Activated naive CD8-positive, alpha-beta T cell treated with anti-CD3 and anti-CD28 coated beads for 36 hours (primary cell): ENCODE measurements at places on chromosomes 6 and 20.

GRCh38 chr6:105204768-105205167 lies 25.0 kb upstream of the POPDC3 start:
- no peaks in the 10 kb centered on the region for H3K36me3 ChIP-seq
- DNase-seq = no peak
- H3K4me1 ChIP-seq = no peaks in the 10 kb centered on the region
- peaks cover 12% of the 10 kb centered on the region for H3K27me3 ChIP-seq
- H3K27ac ChIP-seq = no peak overlapping the region

DNA sequence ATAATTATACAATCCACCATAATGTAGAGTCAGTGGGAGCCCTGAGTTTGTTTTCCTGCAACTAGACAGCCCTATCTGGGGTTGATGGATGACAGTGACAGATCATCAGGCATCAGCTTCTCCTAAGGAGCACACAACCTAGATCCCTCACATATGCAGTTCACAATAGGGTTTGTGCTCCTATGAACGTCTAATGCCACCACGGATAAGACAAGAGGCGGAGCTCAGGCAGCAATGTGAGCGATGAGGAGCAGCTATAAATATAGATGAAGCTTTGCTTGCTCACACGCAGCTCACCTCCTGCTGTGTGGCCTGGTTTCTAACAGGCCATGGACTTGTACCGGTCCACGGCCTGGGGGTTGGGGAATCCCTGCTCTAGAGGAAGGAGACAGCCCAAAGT lies 25.9 kb downstream of the EDEM2 start:
- peaks cover 14% of the 10 kb centered on the region for H3K36me3 ChIP-seq
- no peak for DNase-seq
- no peaks in the 10 kb centered on the region for H3K4me1 ChIP-seq

GRCh38 chr6:45556828-45557227 lies 179.1 kb upstream of the SUPT3H start:
- peaks cover 17% of the 10 kb centered on the region for H3K4me1 ChIP-seq
- DNase-seq = no peak
- no peak overlapping the region for H3K27ac ChIP-seq
- H3K27me3 ChIP-seq = no peaks in the 10 kb centered on the region
- H3K4me3 ChIP-seq = no peak overlapping the region
- no peaks in the 10 kb centered on the region for H3K36me3 ChIP-seq

DNA sequence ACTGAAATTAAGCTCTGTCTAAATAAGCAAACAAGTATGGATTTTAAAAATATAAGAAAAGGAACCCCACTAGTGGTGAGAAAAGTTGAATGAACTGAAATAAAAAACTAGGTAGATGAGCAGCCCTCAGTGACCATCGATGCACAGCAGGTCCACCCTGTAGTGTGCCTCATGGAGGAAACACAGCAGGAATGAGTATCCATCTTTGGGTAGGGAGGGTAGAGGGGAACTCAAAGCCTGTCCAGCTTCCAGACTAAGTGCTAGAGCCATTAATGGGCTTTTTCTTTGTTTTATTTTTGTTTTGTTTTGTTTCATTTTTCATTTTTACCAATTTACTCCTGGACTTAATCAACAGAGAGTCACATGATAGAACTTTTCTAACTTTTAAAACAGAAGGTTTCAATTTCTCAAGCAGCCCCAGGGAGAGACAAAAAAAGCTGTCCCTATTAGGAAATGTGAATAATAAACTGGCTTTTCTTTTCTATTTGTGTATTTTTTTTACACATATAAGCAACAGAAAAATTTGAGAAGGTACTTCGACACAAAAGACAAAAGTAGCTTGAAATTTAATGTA lies 700.6 kb downstream of the HACE1 start:
- H3K27ac ChIP-seq = no peak overlapping the region
- H3K4me1 ChIP-seq = no peaks in the 10 kb centered on the region
- no peak for DNase-seq
- peaks cover 3% of the 10 kb centered on the region for H3K27me3 ChIP-seq
- H3K36me3 ChIP-seq = no peaks in the 10 kb centered on the region

- no peak overlapping the region for H3K27ac ChIP-seq
- no peaks in the 10 kb centered on the region for H3K36me3 ChIP-seq
- H3K4me3 ChIP-seq = no peak overlapping the region
- H3K4me1 ChIP-seq = no peaks in the 10 kb centered on the region
These were observed 132.4 kb downstream of the CFAP61 start for GRCh38 chr20:20184706-20185105.

- DNase-seq = no peak
- H3K27ac ChIP-seq = no peak overlapping the region
- no peak overlapping the region for H3K4me3 ChIP-seq
These were observed 115.7 kb downstream of the DST start for GRCh38 chr6:56526860-56527544.

DNA sequence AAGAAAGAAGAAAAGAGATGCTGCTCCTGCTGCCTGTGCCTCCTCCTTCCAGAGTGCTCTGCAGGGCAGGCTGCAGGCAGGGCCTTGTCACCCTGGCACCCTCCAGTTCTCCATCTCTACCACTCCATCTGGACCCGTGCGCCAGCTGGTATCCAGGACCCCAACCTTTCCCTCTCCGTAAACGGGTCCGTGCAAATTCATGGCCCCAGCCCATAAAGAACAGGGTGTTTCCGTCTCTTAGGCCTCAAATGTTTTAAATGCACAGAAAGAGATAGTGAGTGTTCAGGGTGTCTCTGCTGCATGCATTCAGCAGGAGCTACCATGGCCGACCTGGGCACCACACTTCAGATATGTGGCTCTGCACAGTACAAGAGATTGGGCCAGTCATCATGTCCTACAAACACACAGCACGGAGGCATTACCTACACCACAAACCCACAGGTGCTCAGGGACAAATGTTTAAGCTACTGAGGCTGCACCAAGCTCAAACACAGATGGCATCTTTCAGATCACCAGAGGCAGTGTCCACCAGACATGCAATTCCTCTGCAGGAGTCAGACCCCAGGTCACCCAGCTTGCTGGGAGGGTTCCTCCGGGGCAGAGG lies 258.1 kb downstream of the DLL1 start:
- no peaks in the 10 kb centered on the region for H3K4me1 ChIP-seq
- H3K36me3 ChIP-seq = no peaks in the 10 kb centered on the region
- H3K4me3 ChIP-seq = no peak overlapping the region
- H3K27me3 ChIP-seq = no peaks in the 10 kb centered on the region
- no peak overlapping the region for H3K27ac ChIP-seq

DNA sequence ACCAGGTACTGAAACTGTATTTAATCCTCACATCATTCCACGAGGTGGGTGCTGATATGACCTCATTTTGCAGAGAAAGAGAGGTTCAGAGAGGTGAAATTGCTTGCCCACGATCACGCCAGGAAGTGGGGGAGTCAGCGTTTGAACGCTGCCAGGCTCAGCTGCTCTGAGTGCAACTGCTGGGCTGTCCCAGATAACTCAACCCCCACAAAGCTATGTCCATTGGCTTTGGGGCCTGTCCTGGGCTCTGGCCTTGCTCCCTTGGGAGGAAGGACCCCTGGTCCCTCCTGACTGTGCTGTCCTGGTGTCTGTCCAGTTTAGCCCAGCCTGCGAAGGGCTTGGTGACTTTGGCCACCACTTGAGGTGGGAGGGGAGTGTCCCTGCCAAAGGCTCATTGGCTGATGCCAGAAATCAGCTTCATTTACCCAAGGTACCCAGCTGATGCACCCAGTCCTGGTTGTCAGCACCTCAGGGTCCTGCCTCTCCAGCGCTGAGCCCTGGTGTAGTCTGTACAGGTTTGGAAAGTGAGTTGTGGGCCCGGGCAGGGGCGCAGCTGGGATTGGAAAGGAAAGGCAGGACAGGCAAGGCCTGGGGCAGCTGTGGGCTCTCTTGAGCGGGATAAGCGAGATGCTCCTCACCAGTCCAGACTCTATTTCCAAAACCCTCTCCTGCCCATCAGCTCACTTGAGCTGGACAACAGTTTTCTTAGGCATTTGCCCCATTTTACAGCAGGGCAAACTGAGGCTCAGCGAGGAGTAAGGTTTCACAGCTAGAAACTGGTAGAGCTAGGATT lies 38.5 kb downstream of the SUN5 start:
- H3K4me1 ChIP-seq = peaks cover 75% of the 10 kb centered on the region
- DNase-seq = no peak

- peaks cover 6% of the 10 kb centered on the region for H3K4me1 ChIP-seq
- no peaks in the 10 kb centered on the region for H3K36me3 ChIP-seq
- no peak overlapping the region for H3K4me3 ChIP-seq
- DNase-seq = no peak
These were observed 48.9 kb downstream of the PRDM1 start for GRCh38 chr6:106134906-106135634.

GRCh38 chr20:11792568-11792953 lies 125.1 kb upstream of the BTBD3 start:
- H3K27me3 ChIP-seq = no peaks in the 10 kb centered on the region
- DNase-seq = no peak
- H3K36me3 ChIP-seq = no peaks in the 10 kb centered on the region
- no peak overlapping the region for H3K27ac ChIP-seq

DNA sequence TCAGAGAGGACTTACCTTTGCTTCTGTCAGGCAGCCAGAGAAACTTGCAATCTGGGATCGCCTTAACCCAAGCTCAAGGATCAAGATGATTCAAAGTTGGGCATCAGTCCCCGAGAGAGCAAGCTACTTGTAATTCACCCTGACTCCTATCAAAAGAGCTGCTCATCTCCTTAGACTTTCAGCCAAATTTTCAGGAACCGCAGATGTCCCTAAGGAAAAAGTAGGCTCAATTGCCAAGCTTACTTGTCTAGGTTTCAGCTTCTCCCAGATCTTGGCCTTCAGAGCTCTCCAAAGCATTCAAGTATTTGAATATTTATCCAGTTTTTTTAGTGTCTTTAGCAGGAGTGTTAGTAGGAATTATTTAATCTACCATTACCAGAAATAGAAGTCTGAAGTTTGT lies 434.1 kb upstream of the MMS22L start:
- no peak overlapping the region for H3K4me3 ChIP-seq
- H3K36me3 ChIP-seq = no peaks in the 10 kb centered on the region
- DNase-seq = no peak
- H3K4me1 ChIP-seq = no peaks in the 10 kb centered on the region

DNA sequence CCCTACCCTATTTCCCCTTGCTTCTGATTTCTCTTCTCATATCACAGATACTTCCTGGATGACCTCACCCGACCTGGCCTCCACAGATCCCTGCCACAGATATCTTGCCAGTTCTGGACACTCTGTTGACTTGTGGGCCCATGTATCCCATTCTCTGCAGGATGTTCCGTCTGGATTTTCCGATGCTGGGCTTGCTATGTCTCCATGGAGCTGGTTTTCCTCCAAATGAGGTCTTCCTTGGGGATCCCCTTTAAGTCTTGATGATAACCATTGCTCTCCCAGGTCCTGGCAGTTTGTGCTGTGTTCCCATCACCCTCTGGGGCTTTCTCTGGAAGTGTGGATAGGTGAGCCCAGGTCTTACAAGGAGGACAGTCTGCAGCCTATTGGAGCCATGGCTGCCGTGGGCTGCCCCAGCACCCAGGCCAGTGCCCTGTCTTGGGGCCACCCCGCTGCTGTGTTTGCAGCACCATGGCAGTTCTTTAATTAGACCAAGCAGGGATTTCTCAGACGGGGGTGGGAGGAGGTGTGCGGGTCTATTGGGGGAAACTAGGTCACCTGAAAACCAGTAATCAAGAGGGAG lies 23.9 kb downstream of the PPP1R16B start:
- peaks cover 76% of the 10 kb centered on the region for H3K4me1 ChIP-seq
- H3K4me3 ChIP-seq = no peak overlapping the region
- H3K27me3 ChIP-seq = no peaks in the 10 kb centered on the region
- peaks cover 72% of the 10 kb centered on the region for H3K36me3 ChIP-seq
- H3K27ac ChIP-seq = peak overlapping the region; percentile 59

DNA sequence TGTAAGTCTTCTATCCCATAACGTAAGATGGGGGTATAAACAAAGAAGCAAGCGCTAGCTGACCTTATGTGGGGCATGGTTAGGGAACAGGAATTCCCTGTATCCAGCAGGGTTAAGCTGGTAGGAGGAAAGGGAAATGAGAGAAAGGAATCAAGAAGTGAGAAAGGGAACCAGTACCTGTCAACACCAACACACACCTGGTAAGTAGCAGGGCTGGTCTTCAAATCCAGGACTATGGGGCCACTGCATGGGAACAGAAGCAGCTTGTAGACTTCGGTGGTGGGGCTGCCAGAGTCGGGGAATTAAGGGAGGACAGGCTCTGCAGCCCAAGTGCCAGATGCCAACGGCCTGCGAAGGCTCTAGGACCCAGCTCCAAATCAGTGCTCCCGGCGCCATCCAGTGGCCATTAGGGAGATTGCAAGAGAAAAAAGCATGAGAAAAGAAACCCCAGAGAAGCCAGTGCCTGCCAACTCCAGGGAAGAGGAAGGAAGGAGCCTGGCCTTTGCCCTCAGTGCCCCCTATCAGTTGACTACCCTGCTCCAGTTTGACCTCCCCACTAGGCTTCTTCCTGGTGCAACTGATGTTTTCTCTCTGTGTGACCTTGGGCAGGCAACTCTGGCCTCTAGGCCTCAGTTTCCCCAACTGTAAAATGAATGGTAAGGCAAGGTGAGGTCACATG lies 15.8 kb upstream of the RBPJL start:
- no peaks in the 10 kb centered on the region for H3K36me3 ChIP-seq
- peaks cover 48% of the 10 kb centered on the region for H3K27me3 ChIP-seq
- H3K4me3 ChIP-seq = no peak overlapping the region
- no peak overlapping the region for H3K27ac ChIP-seq
- peak; percentile 68 for DNase-seq

- no peaks in the 10 kb centered on the region for H3K27me3 ChIP-seq
- peaks cover 29% of the 10 kb centered on the region for H3K4me1 ChIP-seq
- H3K27ac ChIP-seq = no peak overlapping the region
- H3K36me3 ChIP-seq = peaks cover 22% of the 10 kb centered on the region
- no peak for DNase-seq
These were observed 17.3 kb downstream of the TRAF3IP2 start for GRCh38 chr6:111588366-111588765.

GRCh38 chr20:48420176-48420575 lies 407.6 kb downstream of the PREX1 start:
- no peak overlapping the region for H3K4me3 ChIP-seq
- peaks cover 17% of the 10 kb centered on the region for H3K27me3 ChIP-seq
- no peaks in the 10 kb centered on the region for H3K36me3 ChIP-seq
- DNase-seq = no peak
- H3K4me1 ChIP-seq = no peaks in the 10 kb centered on the region
- no peak overlapping the region for H3K27ac ChIP-seq

- peak overlapping the region; percentile 83 for H3K4me3 ChIP-seq
- DNase-seq = no peak
- no peaks in the 10 kb centered on the region for H3K36me3 ChIP-seq
- H3K27ac ChIP-seq = no peak overlapping the region
- H3K4me1 ChIP-seq = peaks cover 17% of the 10 kb centered on the region
These were observed 1.8 kb upstream of the ARFGAP1 start for GRCh38 chr20:63270606-63271325.
